ENCODE measurements at places on chromosomes 2 and 18.

GRCh38 chr2:21770787-21771186 is 647.0 kb downstream of the TDRD15 start:
- no peak for DNase-seq

GRCh38 chr2:144518748-144519596 is 947 bp downstream of the ZEB2 start:
- DNase-seq = no peak

- DNase-seq = no peak
Measured at GRCh38 chr2:126996378-126996699, 97.6 kb downstream of the TEX51 start.

- no peak for DNase-seq
Measured at GRCh38 chr2:67600946-67601345, 203.8 kb downstream of the ETAA1 start.

DNA sequence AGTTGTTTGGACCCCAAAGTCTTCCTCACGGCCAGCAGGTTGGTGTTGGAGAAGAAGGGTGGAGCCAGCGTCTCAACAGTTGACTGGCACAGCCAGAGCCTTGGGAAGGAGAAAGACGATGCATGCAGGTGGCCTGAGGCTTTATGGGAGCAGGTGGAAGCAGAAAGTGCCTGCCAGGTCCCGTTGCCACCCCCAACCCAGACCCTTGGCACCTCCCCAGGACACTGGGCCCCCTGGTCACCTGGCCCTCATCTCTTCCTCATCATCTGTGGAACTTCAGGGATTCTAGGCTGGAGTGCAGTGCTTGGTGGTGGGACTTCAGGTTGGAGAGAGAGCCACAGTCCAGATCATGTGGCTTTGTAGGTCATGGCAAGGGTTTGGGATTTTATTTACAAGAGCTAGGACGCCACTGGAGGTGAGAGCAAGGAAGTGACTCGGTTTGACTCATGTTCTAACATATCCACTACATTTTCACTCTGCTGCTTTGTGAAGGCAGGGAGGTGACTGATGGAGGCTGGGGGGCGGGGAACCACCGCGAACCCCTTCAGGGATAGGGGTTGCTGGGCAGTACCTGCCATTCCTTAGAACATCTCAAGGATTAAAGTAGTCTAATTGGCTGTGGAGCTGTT is 62.5 kb upstream of the B3GNT7 start:
- no peak for DNase-seq

- no peak for DNase-seq
Measured at GRCh38 chr18:59035591-59035990, 104.1 kb upstream of the SEC11C start.

DNA sequence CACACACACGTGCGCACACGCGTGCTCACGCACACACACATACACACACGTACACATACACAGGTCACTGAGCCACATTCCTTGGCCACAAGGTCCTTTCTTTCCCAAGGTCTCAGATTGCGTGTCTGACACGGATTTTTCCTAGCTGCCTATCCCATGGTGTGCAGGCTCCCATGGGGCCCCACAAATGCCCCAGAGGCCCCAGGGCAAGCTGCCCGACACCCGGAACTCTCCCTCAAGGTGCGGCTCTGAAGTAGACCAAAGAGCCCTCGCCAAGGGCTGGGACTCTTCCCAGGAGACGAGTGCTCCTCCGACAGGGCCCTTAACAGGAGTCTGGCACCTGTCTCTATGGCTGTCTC is 46.7 kb downstream of the SDC1 start:
- DNase-seq = no peak

DNA sequence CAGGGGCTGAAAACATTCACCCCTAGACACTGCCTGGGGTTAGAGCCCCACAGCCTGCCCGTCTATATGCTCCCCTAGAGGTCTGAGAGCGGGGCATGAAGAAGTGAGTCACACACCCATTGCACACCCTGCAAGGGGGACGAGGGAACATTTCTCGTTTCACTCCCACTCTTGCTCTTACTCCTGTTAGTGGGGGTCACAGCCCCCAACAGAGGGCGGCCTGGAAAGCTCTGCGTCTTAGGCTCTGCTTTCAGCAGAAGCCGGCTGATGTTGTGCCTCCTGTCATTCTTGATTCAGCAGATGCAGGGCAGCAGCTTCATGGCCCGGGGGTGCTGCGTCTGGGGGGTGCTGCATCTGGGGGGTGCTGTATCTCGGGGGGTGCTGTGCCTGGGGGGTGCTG is 141.3 kb downstream of the ASB1 start:
- DNase-seq = no peak

GRCh38 chr2:172208791-172209325 is 106.2 kb upstream of the DLX2 start:
- no peak for DNase-seq

GRCh38 chr18:25167612-25168410 is 184.2 kb downstream of the ZNF521 start:
- no peak for DNase-seq

DNA sequence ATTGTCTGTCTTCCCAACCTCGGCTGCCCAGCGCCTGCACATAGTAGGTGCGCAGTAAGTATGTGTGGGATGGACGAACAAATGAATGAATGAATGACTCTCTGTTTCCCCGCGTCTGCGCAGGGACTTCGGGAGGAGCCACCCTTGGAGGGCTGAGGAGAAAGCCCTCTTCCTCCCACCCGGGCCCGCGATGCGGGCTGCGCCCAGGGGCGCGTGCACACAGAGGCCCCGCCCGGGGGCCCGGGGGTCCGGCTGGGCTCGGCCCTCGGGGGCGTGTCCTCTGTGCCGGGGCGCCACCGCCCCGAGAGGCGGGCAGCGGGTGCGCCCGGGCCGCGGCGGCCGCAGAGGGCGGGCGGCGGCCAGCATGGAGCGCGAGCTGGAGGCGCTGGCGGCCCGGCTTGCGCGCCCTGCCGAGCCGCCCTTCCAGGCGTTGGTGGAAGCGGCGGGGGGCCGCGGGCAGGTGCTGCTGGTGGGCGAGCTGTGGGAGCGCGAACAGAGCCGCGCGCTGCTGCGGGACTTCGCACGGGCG is at the start of gene C2orf72:
Gene C2orf72, plus strand, starts transcription at position 322 of the 529 bp plus-strand sequence. Its CDS starts 43 bp downstream, at position 365.
- no peak for DNase-seq

DNA sequence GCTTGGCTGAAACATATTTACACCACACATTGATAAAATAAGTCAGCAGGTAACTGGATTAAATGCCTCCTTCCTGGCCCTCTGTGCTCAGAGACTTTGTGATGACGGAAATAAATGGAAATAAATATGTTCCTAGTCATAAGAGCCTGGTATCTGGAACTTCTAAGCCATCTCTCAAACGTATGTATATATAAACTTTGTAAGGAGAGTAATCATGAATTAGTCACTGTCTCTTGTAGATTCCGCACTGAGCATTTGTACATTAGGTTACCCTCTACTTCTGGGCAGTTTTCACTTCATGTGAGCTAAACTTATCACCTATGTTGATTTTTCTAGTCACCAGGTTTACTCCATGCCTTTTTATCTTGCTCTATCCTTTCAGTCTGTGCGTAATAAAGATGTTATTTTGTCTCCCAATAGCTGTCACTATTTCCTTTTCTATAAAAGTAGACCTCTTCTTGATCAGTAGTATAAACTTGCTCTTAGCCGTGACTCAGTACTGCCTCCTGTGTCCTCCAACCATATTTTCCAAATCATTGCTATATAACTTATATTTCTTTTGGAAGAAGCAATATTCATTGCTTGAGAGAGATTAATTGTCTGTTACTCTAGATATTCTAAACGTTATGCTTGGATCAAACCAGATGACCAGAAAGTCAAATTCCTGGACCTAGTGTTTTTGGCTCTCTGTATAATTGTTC is 53.2 kb downstream of the FEZ2 start:
- no peak for DNase-seq

GRCh38 chr2:42044939-42045338 is 2.9 kb upstream of the PKDCC start:
- DNase-seq = no peak

DNA sequence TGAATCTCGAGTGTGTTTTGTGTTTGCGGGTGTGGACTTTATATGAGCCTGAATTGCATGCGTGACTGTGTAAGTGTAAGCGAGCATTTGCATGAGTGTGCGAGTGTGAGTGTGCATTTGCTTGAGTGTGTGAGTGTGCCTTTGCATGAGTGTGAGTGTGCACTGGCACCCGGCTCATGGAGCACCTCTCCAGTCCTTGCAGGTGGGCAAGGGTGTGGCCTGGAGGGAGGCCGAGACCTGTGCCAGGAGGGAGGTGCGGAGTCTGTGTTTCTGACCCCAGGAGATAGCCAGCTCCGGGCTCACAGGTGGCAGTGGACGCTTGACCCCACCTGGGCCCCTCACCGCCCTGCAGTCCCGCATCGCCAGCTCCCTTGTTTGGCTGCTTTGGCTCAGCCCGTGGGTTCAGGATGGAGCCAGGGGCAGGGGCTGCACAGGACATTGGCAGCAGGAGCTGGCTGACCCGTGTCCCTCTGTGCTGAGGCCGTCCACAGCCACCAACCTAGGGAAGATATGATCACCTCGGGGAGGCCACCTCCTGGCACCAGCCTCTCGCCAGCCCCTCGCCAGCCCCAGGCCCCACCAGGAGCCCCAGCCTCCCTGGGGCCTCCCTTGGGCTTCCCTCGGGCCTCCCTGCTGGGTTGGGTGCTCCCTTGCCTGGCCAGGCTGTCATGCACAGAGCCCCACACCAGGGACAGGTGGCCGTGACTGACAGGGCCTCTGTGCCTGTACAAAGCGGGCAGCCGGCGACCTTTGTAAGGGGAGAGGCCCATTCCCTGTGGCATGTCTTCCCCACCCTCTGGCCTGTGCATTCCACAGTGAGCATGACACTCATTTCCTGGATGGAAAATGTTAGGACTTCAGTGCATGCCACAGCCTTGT is 81.6 kb downstream of the PTGR3 start:
- DNase-seq = no peak

- no peak for DNase-seq
Measured at GRCh38 chr2:170525566-170525900, 189.6 kb upstream of the SP5 start.

GRCh38 chr2:2324119-2324518 is 7.0 kb downstream of the MYT1L start:
- DNase-seq = peak; percentile 40

DNA sequence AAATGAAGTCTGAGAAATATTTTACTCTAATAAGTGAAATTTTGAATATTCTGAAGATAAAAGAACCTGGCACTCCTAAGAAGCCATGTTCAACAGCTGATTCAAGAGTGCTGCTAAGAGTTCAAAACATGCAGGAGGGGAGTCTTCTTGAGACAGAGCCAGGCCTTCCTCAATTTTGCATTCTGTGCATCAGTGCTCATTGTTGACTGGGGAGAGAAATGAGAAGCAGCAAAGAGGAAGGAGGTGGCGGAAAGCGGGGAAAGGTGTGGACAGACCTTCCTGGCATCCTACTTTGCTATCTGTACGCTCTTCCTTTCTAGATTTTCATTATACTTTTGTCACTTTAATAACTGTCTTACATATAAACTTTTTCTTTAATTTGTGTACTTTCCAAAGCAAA is 29.7 kb upstream of the TXNDC2 start:
- DNase-seq = no peak
